Stimulated activated CD4-positive, alpha-beta T cell treated with anti-CD3 and anti-CD28 coated beads, TNF-alpha, amount 100 ng/mL, for 1 hour (primary cell): ENCODE measurements at places on chromosomes 16 and 17.
A peak's percentile ranks its signal among the peaks of the same experiment; 100 is the strongest.

GRCh38 chr17:55484575-55484974, 26.7 kb downstream of the SMIM36 start:
- DNase-seq, result no peak

GRCh38 chr16:11396241-11397048, 51.2 kb downstream of the RMI2 start:
- DNase-seq, result no peak

DNA sequence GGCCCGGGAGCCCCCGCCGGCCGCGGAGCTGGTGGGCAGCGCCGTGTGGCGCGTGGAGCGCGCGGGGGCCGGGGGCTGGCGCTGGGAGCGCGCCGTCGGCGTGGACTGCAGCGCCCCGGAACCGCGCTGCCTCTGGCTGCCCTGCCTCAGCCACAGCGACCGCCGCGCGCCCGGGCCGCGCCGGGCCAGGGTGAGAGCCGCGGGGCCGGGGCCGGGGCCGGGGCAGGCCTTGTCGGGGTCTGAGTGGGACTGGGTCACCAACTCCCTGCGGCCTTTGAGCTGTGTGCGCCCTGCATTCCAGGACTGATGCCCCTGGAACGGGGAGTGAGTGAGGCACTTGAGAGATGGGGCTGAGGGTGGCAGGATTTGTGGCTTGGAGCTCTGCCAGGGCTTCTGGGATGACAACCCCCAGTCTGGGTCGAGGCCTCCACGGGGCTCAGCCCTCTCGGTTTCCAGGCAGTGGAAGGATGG, 25.7 kb downstream of the ARHGAP23 start:
- no peak for DNase-seq

DNA sequence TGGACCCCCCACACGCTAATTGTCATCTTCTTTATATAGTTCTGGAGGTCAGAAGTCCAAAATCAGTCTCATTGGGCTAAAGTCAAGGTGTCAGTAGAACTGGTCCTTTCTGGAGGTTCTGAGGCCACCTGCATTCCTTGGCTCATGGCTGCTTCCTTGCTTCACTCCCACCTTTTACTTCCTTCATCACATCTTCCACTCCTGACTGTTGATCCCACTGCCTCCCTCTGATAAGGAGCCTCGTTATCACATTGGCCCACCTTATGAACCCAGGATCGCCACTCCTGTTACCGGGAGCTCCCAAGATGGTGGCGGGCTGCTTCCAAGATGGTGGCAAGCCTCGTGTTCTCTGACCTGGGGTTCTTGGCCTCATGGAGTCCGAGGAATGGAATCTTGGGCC, 83.0 kb downstream of the CDC27 start:
- no peak for DNase-seq

GRCh38 chr17:562174-562573, 152.5 kb downstream of the VPS53 start:
- DNase-seq, result no peak

DNA sequence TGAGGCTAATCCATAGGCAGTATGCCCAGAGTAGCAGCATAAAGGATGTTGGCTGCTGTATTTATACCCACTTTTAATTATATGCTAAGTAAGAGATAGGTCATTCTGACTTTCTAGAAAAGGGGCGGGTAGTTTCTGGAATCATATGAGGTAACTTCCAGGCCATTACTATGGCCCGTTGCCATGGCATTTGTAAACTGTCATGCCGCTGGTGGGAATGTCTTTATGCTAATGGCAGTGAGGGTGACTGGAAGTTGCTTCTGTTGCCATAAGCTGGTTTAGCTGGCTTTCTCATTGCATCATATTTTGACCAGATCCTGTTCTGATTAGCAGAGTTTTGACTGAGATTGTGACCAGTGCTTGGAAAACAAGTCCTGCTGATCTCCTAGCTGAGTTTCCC, 929.6 kb upstream of the CDH8 start:
- DNase-seq, result no peak

DNA sequence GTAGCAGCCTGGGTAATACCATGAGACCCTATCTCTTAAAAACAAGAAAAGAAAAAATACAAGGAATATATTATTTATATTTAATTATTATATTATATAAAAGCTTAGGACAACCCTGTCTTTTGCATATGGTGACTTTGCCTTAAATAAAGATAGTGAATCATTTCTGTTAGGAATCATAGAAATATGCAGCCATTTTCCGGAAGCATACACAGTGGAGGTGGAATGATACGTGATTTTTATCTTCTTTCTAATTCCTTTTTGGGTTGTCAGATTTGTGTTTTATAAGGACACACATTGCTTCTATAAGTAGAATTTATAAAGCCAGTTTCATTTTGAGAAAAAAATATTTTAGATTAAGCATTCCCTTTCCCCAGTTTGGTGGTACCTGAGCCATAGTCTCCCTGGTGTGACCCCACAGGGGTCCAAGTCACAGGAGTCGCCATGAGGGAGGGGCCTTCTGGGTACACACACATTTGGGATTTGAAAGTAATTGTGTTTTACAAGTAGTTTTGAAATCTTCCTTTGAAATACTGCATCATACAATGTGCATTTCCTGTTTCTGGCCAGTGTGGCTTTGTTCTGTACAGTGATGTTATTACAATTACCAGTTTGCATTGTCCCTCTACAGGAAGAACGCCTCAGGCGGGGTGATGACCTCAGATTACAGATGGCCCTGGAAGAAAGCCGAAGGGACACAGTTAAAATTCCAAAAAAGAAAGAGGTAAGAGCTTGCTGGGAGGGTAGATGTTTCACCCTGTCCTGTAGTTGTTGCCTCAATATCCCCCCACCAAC, 50.9 kb downstream of the B9D1 start:
- DNase-seq, result no peak

GRCh38 chr17:57313097-57313835, 56.9 kb downstream of the MSI2 start:
- DNase-seq, result no peak

DNA sequence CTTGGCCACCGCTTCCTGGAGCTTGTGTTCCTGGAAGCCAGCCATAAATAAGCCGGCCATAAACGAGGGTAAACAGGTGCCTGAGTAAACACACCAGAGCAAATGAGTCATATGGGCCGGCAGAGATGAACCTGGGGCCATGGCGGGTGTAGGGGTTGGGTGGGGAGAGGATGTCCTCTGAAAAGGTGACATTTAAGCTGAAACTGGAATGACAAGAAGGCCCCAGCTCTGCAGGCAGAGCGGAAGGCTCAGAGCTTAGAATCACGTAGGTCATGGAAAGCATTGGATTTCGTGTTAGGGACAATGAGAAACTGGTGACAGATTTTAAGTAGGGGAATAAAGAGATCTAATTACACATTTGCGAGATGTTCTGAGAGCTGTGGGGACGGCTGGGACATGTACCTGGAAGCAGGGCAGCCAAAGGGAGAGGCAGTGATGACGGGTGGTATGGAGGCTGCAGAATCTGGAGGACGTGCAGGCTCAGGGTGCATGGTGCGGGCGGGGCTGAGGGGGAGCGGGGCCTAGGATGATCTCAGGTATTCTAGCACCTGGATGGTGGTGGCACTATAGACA, 8.1 kb upstream of the DNASE1 start:
- no peak for DNase-seq

DNA sequence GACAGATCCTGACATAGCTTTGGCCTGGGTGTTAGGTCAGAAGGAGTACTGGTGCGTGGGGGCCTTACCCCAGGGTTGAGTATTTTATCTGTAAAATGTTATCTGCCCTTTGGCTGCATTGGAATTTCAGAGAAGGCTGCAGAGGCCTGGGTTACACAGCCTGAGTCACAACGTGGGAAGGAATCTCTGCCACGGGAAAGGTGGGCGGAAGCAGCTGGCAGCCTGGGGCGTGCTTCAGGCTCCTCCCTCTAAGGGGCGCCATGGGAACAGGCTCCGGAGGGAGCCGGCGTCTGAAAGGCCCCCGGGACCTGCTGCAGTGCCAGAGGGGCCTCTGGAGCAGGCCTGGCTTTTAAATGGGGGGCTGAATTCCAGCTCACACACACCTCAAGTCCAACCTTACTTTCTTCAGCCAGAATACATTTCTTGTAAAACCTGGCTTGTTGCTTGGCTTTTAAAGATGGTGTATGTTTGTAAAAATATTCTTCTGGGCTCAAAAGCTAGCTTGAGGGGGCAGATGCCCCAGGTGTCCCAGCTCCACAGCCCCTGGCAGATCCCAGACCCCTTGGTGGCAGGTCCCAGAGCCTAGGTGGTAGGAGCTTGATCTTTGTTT, 142.2 kb downstream of the RAB11FIP4 start:
- DNase-seq, result no peak

DNA sequence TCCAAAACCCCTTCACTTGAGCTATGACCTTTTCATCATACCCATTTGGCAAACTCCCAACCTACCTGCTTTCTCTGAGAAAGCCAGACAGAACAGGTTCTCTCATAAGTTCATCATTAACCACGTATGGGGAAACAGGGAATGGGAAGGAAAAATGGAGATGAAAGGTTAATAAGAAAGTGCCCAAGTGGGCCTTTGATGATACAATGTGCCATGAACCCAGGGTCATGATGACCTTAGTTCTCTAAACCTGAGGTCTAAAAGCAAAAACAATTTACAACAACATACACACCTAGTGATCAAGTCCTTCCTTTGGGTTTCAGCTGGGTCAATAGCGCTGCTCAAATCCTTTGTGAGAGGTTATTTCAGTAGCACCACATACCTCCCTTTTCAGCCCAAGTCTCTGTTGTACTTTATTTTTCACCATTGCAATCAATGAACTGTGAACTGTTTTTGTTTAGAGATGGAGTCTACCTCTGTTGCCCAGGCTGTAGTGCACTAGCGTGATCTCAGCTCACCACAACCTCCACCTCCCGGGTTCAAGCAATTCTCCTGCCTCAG, 14.5 kb upstream of the RANGRF start:
- no peak for DNase-seq

- no peak for DNase-seq
These were observed 128.6 kb downstream of the SOX9 start for GRCh38 chr17:72249441-72249840.

DNA sequence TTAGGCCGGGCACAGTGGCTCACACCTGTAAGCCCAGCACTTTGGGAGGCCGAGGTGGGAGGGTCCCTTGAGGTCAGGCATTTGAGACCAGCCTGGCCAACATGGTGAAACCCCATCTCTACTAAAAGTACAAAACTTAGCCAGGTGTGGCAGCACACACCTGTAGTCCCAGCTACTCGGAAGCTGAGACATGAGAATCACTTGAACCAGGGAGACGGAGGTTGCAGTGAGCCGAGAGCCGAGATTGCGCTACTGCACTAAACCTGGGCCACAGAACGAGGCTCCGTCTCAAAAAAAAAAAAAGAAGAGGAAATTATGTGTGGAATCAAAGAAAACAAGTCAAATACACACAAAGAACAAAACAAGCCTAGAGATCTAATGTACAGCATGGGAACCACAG, 16.1 kb upstream of the MPRIP start:
- no peak for DNase-seq

GRCh38 chr17:57565176-57565575, 179.9 kb downstream of the CCDC182 start:
- no peak for DNase-seq

- DNase-seq, result no peak
These were observed 6.4 kb downstream of the ASPSCR1 start for GRCh38 chr17:81983639-81984373.

GRCh38 chr17:78233678-78234077, 2.2 kb downstream of the TMEM235 start:
- no peak for DNase-seq

GRCh38 chr16:76297941-76298340, 20.7 kb downstream of the CNTNAP4 start:
- no peak for DNase-seq

GRCh38 chr16:68961778-68962402, 118.6 kb downstream of the TANGO6 start:
- no peak for DNase-seq

GRCh38 chr17:55629995-55630394, 92.7 kb downstream of the TMEM100 start:
- DNase-seq, result no peak

DNA sequence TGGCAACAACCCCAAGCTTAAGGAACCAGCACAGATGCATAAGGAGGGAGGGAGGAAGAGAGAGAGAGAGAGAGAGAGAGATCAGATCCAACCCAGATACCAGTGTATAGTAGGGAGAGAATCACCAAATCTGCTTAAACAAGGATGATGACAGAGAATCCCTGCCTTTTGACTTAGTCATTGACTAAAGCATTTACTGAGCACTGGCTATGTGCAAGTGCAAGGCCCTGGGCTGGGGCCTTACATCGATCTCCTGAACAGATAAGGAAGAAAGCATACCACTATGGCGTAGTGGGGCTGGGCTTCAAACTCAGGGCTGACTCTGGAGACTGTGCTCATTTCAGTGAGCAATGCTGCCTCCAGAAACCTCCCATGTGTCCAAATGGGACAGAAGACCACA, 15.8 kb downstream of the TSNAXIP1 start:
- no peak for DNase-seq

DNA sequence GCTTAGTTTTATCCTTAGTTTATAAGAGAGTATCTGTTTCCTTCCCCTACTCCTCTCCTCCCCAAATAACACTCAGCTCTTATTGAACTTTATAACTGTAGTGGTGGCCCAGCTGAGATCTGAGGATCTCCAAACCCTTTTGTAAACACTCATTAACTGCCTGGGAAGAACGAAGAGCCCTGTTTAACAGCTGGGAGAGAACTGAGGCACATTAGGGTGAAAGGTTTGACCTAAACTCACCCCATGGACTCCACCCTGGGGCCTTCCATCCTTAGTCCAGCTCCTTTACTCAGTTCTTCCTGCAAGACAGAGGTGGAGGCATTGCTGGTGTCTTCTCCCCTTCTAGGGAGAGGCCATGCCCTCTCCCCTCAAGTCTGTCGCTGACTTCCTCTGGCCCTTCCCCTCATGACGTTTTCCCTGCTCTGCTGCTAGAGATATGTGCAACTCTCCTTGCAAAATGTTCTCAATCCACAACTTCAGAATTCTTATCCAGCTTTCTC, 1.2 kb upstream of the RARA start:
- no peak for DNase-seq

DNA sequence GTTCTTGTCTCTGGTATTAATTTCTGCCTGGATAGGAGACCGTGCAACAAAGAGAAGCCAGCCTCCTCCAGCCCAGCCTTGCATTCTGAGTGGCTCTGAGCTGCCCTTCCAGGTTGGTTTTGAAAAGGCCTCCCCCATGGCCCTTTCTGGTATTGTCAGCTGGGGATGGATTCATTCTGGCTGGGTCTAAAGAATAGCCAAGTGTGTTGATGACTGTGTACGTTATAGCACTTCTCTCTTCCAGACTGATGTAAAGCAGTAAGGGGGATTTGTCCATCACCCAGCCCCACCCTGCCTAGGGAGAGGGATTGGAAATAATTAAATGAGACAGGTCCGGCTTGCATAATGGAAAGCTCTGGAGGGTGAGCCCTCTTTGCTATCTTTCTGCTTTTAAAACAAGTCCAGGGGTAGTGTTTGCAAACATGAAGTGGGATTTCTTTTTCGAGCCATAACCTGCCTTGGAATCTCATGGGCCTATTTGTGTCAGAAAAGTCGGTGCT, 146.4 kb downstream of the MSI2 start:
- no peak for DNase-seq

GRCh38 chr16:700684-701584, 4.7 kb downstream of the FBXL16 start:
- peak; percentile 48 for DNase-seq

GRCh38 chr16:48004141-48004695, 151.6 kb downstream of the ABCC12 start:
- DNase-seq, result no peak

- no peak for DNase-seq
These were observed 2.2 kb upstream of the EFTUD2 start for GRCh38 chr17:44901411-44901921.
